Activated B cell treated with CpG ODN at 0.5 μM for 24 hours (primary cell): ENCODE measurements at places on chromosomes 2 and 18.

DNA sequence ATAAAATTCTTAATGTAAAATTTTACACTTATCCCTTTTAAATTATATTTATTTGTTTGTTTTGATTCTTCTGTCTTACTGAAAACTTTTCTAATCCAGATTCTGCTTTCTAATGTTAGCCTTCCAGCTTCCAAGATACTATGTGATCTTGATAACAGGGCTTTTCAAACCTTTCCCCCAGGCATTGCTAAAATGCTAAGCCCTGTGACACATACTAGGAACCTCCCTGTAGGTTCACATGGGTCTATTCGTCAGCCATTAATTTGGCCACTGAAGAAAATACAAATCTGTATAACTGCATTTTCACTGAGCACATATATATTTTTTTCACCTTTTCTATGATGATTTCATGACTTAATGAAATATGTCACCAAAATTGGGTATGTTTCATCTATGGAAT lies 92.8 kb upstream of the MAP4K3 start:
- DNase-seq, result no peak

GRCh38 chr2:109290887-109291643 lies 162.1 kb downstream of the SH3RF3 start:
- DNase-seq, result no peak

- DNase-seq, result no peak
These were observed 25.8 kb upstream of the CABYR start for GRCh38 chr18:24112874-24113615.

GRCh38 chr2:137231628-137232027 lies 466.3 kb downstream of the THSD7B start:
- DNase-seq, result no peak

GRCh38 chr2:17518212-17519154 lies at the start of gene RAD51AP2:
Gene RAD51AP2 (minus strand): TSS chr2:17518440. CDS start chr2:17518415, 25 bp downstream.
- DNase-seq, result peak; percentile 54

- no peak for DNase-seq
These were observed 44.1 kb upstream of the GPC1 start for GRCh38 chr2:240391111-240392051.

DNA sequence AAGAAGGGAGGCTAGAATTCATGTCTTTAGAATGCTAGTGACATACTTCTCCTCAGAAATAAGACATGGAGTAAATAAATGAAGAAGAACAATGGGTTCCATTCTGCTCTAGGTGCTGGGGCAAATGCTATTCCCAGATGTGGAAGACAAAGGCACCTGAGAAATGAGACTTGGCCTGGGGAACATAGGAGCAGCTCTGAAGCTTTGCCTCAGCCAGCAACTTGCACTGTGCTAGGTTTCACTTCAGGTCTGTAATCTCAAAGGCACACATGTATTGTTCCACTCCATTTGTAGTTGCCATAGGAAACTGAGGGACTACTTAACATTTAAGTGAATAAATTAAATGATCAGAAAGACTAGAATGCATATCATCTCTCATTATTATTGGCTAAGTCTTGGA lies 538.9 kb upstream of the REG3G start:
- no peak for DNase-seq

- no peak for DNase-seq
These were observed 170.8 kb downstream of the ETAA1 start for GRCh38 chr2:67567886-67568285.

DNA sequence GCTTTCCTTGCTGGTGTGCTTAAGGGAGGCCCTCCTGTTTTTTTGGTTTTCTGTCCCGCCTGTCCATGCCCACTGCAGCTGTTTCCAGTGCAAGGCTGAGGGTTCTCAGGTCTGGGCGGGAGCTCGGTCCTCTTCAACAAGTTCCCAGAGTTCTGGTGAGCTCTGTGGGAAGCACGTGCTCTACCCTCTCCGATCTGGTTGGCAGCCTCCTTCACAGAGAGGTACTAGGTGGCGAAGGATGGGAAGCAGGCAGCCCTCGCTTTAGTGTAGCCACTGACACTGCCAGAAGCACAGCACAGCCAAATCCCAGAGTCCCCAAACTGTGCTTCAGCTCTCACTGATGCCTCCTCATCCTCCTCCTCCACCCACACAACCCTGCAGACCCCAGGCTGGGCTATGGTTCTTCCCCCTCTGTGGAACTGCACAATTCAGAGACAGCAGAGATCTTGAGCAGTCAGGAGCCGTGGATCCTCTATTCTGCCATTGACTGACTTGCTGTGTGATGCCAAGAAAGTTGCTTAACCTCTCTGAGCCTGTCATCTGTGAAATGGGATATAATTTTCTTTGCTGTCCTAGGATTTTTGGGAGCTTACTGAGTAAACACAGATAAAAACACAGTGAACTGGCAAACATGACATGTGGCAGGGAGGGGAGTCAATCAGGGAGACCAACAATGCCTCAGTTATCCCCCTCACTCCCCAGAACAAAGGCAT lies 157.3 kb downstream of the MSH2 start:
- DNase-seq, result no peak
